ENCODE measurements at places on chromosomes 11 and 22.
A peak's percentile ranks its signal among the peaks of the same experiment; 100 is the strongest.

GRCh38 chr11:79668575-79668974, 227.7 kb upstream of the TENM4 start:
- no peak for DNase-seq

- DNase-seq: no peak
Measured at GRCh38 chr11:128042290-128042751, 545.0 kb downstream of the ETS1 start.

- no peak for DNase-seq
Measured at GRCh38 chr11:122234257-122234656, 118.2 kb upstream of the BLID start.

DNA sequence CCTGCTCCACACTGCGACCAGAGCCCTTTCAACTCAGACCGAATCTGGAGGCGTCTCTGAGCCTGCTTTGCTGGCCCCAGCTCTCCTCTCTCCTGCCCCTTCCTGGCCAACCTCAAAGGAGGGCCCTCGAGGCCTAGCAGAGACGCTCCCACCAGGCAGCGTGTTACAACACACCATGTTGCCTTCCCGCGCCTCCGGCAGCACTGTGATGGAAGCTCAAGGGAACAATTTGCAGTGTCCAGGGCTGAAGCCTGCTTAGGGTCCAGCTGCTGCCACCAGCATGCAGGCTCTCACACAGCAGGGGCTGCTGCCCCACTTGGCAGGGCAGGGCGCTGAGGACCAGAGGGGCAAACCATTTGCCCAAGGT, 18.4 kb downstream of the LINC01488 start:
- no peak for DNase-seq

DNA sequence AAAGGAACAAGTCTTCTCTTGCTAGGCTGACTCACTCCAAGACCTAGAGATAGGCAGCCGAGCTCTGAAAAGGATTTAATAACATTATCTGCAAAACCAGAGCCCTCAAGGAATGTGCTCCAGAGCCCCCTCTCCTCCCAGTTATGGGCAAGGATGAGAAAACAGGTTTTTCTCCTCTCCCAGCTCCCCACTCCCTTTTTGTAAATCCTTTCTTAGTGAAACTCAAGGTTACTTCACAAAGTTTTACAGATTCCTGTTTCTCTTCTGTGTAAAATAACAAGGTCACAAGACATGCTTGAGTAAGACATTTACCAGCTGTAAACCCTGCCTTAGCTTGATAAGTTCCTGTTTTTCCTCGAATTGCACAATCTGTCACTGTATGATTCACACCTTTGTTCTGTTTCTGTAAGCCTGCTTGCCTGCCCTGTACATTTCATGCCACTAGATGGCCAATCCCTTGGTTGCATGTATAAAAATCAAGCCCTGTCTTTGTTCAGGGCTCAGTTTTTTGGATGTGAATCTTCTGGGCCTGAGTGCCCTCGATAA, 489.4 kb downstream of the KCNA4 start:
- DNase-seq: no peak

GRCh38 chr11:112759418-112759817, 201.8 kb upstream of the NCAM1 start:
- no peak for DNase-seq

DNA sequence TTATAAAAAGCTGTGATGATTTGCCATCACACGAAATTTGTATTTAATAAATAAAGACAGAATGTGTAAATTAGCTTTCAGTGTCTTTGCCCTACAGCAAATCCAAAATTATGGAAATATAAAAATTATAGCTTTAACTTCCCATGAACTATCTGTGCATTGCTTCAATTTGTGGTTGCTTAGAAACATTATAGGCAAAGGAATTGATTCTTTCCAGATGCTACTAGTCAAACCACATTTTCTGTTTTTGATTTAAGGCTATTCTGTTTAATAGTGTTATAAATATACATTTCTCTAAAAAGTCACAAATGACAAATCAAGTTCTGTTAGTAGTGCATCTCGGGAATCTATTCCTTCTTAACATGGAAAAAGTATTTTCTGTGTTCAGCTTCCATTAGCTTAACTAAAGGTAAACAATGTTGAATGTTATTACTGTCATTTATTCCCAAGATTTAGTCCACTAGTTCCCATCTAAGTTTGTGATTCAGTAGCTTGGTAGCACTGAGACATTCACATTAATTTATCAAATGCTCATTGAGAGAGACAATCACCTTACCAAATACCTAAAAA, 1086.3 kb upstream of the CCDC90B start:
- no peak for DNase-seq

- no peak for DNase-seq
Measured at GRCh38 chr11:87437133-87437843, 399.6 kb downstream of the TMEM135 start.

GRCh38 chr22:46572911-46573780, 35.7 kb upstream of the CELSR1 start:
- DNase-seq: no peak

- DNase-seq: no peak
Measured at GRCh38 chr11:35255514-35255913, 116.5 kb downstream of the CD44 start.

- no peak for DNase-seq
Measured at GRCh38 chr11:123236879-123237278, 41.8 kb upstream of the CLMP start.

DNA sequence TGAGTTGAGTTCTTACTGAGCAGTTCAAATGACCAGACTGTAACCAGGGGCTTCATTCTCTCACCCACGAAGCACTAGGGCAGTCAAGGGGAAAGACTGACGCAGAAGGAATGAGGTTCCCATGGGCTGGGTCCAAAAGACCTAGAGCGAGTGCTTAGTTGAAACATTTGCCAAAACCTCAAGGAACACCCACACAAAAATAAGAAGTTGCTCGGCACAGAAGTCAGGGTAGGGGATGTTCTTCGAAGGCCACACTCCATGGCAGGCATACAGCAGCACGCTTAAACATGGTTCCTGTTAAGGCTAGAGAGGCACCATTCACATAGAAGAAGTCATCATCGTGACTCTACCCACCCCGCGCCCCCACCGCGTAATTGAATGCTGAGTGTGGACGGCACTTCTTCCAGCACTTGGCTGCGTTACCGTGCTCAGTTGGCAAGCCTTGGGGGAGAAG, 52.9 kb downstream of the TIMP3 start:
- DNase-seq: no peak

GRCh38 chr22:31332886-31333285, 13.3 kb downstream of the PATZ1 start:
- no peak for DNase-seq

- DNase-seq: peak; percentile 91
Measured at GRCh38 chr11:46352063-46352841, 5.0 kb downstream of the DGKZ start.

GRCh38 chr22:23862103-23862502, 4.4 kb downstream of the SLC2A11 start:
- peak; percentile 70 for DNase-seq

GRCh38 chr22:32016081-32016480, 27.0 kb upstream of the SLC5A1 start:
- DNase-seq: no peak

- DNase-seq: no peak
Measured at GRCh38 chr11:128336203-128336602, 251.2 kb downstream of the ETS1 start.

DNA sequence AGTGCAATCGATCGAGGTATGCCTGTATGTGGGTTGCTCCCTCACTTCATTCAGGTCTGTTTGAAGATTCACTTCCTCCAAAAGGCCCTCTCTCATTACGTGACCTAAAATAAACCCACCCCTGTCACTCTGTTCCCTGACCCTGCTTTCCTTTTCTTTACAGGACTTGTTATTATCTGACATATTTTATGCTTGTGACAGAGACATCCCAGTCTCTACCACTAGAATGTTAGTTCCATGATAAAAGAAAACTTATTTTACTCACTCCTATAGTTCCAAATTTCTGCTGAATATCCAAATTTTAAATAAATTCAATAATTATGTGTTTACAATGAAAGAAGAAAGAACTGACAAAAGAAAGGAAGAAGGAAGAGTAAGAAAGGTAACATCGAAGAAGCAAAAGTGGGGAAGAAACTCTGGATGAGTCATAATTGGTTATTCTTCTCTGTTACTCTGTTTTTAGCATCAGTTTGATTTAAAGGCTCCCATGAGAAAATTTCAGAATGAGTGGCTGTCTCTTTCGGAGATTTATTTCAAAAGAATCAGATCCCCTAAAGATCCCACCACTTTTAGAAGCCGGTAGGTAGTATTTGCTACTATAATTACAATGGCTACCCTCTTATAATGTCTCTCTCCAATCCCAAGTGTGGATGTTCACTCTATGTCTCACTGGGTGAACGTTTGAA, 33.5 kb downstream of the ENTHD1 start:
- DNase-seq: no peak

- no peak for DNase-seq
Measured at GRCh38 chr11:126585774-126586491, 230.4 kb downstream of the ST3GAL4 start.

DNA sequence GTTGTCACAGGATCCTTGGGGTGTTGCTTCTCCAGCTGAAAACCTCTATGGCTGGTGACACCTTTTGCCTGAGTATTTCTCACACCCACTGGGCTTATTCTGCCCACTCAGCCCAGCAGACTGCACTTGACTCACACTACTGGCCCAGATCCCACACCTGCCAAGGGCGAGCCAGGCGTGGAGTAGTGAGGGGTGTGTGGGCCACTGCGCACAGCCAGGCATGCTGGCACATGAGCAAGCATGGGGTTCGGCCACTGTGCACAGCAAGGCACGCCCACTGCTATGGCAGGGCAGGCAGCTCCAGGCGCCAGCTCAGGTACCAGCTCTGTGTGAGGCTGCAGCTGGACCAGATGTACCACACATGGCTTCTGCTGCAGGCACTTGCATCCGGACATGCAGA, 116.5 kb upstream of the MTNR1B start:
- DNase-seq: no peak

GRCh38 chr11:110199184-110199981, 97.0 kb downstream of the RDX start:
- DNase-seq: no peak

- no peak for DNase-seq
Measured at GRCh38 chr11:128737704-128738103, 43.8 kb downstream of the FLI1 start.

- no peak for DNase-seq
Measured at GRCh38 chr11:68043029-68043348, 4.2 kb downstream of the TCIRG1 start.

GRCh38 chr11:9710852-9711251, 47.0 kb downstream of the SWAP70 start:
- DNase-seq: no peak

DNA sequence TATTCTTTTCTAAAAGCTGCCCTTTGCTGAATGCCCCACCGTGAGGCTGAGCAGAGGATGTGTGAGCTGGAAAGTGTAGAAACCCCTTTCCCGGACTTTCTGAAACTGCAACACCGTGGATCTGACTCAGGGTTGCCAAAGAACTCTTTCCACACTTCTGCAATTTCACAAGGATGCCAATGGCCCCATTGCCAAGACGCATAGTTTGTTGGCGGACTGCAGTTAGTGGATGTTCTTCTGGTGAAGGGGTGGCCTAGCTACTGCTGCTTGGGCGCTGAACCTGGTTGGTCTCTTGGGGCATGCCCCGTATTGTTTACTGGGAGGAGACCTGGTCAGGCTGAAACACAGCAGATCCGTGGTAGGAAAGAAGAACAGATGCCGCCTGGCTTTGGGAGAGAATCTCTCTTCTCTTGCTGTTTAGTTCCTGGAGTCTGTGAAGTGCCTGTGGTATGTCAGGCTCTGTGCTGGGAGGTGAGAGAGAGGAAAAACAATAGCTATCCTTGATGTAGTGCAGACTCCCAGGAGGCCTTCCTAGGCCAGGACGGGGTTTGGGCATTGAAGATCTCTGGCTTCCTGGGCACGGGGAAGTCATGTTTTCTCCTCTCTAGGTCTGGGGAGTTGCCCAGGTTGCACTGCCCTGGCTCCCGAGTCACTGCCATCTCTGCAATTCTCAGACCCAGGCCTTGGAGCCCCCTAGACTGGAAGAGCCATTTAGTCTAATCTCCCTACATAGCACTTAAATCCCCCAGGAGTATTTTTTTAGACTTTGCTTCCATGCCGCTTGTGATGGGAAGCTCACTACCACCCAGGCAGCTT, 26.9 kb downstream of the CD82 start:
- DNase-seq: no peak

GRCh38 chr11:1498262-1498661, 11.7 kb upstream of the MOB2 start:
- DNase-seq: no peak

GRCh38 chr11:105183426-105183825, 43.9 kb upstream of the CARD18 start:
- DNase-seq: no peak

DNA sequence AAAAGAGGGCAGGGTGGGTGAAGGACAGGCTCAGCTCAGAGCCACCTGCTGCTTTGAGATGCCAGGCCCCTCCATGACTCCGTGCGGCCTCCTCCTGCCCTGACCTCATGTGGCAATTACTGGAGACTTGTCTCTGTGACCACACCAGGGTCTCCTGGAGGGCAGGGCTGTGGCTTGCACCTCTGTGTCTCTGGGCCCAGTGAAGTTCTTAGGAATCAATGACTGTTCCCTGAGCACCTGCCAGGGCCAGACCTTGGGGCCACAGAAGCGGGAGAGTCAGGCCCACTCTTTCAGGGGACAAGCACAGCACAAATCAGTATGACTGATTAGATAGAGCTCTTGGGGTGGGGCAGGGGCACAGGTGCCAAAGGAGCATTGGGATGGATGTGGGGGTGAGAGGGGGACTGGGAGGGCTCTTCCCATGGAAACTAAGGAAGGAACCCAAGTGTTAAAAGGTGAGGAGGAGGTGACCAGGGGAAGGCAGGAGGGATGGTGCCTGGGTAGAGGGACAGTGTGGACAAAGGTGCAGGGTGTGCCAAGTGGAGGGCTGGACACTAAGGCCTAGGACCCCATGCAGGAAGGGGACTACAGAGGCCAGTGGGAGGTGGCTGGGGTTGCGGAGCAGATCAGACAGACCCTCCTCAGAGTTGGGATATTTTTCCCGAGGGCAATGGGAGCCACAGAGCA, 77.3 kb upstream of the SHISAL1 start:
- no peak for DNase-seq

GRCh38 chr11:118791961-118792569, 1.1 kb upstream of the DDX6 start:
- peak; percentile 76 for DNase-seq

- no peak for DNase-seq
Measured at GRCh38 chr22:34934261-34934660, 131.7 kb upstream of the ISX start.

GRCh38 chr11:8213376-8213775, 44.6 kb upstream of the RIC3 start:
- no peak for DNase-seq

DNA sequence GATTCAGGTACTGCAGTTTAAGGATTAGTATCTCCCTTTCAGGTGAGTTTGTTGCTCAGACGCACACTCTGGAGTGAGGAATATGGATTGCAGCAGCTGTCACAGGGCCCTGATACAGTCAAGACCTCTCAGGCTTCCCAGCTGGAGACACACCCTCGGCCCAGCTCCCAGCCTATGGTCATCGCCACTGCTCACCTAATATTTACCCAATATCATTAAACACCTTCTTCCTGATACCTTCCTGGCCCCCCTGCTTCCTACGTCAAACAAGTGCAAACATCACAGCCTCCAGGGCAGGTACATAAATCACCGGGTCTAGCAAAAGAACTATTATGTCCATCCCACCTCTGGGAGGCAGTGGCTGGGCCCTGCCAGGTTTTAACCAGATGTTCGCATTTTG, 213.3 kb downstream of the MN1 start:
- DNase-seq: no peak

- DNase-seq: peak; percentile 42
Measured at GRCh38 chr22:49566141-49566541, 261.5 kb downstream of the BRD1 start.

GRCh38 chr11:35974882-35975589, 31.2 kb downstream of the LDLRAD3 start:
- DNase-seq: no peak

- no peak for DNase-seq
Measured at GRCh38 chr11:31619980-31620379, 110.4 kb downstream of the ELP4 start.
